ENCODE measurements at places on chromosomes 7 and 10.

GRCh38 chr7:24035366-24036032 is 248.5 kb upstream of the NPY start:
- DNase-seq = no peak

GRCh38 chr10:47133871-47134570 is 166.0 kb upstream of the GDF10 start:
- no peak for DNase-seq

DNA sequence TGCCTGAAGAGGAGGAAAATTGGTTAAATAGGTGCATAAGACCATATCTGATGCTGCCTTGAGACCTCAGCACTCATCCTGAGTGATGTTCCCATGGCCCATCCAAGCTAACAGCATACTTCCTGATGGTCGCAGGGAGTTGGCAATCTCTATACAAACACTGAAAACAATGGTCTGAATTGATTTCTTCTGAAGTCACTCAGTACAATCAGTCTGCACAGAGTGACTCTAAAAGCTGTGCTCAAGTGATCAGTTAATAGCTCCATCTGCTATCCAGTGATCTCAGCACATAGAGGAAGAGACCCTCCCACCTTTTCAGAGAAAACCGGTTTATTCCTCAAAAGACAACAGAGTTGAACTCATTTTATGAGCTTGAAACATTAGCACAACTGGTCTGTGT is 3.9 kb downstream of the PPP1R17 start:
- no peak for DNase-seq

DNA sequence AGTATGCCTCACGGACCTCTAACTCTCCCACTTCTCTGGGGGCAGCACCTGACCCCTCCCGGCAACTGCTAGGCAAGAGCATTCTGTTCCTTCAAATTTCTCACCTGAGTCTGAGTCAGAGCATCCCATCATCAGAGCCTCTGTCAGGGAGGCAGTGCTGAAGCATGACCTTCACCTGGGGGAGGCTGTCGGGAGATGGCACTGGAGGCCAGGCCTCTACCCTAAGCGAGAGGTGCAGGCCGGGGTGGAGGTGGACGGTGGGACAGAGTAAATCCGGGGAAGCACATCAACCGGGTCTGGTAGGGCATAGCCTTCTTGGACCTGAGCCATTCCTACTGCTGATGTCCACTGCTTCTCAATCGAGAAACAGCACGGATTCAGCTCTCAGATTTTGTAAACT is 90.4 kb downstream of the SPAG6 start:
- DNase-seq = no peak

GRCh38 chr10:77667426-77668324 is 30.1 kb upstream of the KCNMA1 start:
- DNase-seq = no peak

DNA sequence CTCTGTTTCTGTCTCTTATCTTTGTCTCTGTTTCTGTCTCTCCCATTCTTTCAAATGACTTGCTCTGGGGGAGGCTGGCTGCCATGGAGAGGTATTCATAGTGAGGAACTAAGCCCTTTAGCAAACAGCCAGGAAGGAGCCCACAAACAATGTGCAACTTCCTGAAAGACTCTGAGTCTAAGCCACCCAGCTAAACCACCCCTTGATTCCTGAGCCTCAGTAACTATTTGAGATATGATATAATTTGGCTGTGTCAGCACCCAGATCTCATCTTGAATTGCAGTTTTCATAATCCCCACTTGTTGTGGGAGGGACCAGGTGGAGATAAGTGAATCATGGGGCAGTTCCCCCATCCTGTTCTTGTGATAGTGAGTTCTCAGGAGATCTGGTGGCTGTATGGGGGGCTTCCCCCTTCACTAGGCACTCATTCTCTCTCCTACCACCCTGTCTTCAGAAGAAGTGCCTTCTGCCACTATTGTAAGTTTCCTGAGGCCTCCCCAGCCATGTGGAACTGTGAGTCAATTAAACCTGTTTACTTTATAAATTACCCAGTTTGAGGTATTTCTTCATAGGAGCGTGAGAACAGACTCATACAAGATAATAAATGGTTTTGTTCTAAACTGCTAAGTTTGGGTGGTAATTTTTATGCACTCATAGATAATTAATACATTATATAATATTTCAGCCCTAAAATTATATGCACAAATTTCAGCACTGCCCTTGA is 121.2 kb upstream of the FOXP2 start:
- DNase-seq = no peak

GRCh38 chr7:131762753-131763152 is 206.3 kb upstream of the PODXL start:
- no peak for DNase-seq

GRCh38 chr10:129765664-129766550 is 198.2 kb downstream of the EBF3 start:
- DNase-seq = peak; percentile 37

GRCh38 chr7:68535266-68535665 is 1063.0 kb upstream of the AUTS2 start:
- no peak for DNase-seq

- DNase-seq = no peak
These were observed 379.1 kb upstream of the GALNT17 start for GRCh38 chr7:70752794-70753241.

DNA sequence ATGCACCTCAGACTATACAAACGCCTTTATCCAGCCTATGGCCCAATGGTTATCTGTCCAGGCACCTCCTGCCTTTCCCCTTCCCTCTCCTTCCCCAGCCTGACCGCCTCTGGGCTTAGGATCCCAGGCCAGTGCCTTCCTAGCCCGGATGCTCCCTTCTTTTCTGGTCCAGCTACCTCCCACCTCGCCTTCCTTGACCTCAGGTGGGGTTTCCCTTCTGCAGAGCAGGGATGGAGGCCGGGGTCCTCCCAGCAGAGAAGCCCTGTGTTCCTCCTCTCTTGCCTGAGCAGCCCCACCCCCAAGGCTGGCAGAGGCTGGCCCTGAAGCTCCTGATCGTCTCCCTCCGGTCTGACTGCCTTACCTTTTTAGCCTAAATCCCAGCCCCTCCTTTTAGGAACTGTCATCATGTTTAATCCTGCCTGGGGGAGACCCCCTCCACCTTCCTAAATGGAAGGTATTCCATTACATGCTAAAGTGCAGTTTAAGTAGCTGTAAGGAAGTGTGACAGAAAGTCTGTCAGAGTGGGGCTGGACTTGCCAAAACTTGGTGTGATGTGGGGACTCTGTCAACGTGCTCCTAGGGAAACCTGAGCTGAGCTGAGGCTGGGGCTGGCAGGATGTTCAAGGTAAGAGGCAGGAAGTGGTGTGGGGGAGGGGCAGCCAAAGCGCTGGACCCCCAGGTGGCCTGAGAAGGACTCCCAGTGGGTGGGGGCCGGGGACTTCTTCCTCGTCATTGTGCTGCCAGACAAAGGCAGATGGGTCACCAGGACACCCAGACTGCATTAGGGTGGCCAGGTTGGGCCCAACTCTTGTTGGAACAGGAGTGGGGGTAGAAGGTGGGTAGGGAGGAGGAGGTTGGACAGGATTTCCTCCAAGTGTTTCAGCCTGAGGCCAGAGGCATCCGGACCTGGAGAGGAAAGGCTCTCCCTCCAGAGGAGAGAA is 39.5 kb downstream of the LBX1 start:
- no peak for DNase-seq

DNA sequence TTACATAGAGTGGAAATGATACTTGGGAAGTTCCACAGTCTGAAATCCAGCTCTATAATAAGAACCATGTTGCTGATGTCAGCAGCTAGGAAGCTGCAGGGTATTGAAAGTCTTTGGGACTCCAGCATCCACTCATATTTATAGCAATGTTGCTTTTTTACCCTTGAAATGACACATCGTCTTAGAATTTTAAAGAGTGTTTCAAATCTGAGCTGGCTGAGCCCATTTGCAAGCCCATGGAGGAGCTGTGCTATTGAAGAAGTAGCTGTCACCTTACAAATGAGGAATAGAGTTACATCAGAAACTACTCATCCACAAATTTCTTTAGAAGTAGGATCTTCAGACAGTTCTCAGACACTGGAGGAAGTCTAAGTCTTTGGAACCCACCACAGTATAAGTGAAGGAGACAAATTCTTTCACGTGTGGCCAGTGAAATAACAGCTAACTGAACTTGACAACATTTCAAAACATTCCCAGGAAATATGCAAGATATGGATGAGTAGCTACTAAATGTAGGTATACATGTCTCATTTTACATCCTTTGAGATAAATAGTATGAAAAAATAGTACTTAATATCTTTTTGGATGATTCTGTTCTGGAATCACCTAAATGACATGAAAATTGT is 203.6 kb downstream of the ZNF365 start:
- DNase-seq = no peak

DNA sequence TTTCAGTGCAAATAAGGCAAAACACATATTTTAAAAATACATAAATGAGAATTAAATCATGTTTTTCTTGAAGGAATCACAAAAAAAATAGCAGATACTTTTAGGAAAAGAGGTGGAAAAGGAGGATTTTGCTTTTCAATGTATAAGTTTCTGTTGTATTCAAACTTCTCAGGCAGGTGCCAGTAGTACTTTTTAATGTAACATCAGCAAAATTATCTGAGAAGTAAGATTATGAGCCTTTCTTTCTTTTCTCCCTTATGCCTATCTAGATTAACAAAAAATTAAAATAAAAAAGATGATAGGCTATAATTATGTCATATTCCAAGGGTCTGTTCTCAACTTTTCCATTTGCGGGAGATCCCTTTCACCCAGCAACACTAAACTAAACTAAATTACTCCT is 2.6 kb downstream of the DRGX start:
- DNase-seq = no peak

DNA sequence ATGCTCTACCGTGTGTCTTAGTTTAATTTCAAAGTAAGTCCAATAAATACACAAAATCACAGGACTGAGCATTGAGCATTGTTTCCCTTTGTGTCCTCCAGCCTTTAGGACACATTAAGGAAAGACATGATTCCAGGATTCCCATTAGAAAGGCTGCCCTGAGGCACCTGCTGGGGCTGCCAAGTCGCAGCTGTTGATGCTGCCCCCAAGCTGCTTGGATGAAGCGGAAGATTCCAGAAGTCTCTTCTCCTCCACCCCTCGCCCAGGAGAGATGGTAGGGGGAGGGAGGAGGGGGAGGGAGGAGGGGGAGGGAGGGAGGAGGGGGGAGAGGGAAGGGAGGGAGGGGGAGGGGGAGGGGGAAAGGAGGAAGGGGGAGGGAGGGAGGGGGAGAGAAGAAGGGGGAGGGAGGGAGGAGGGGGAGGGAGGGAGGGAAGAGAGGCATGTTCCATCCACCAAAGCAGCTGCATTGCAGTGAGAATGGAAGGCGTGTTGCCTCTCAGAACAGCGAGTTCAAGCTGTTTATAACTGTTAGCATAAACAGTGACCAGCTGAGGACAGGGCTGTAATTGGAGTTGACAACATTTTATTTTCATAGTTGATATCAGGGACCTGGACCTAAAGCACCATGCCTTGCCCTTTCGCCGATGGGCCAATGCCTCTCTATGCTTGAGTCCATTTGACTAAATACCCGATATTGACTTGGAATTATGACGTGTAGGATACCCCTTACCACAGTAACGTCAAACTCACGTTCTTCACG is 67.3 kb downstream of the DIP2C start:
- DNase-seq = no peak

DNA sequence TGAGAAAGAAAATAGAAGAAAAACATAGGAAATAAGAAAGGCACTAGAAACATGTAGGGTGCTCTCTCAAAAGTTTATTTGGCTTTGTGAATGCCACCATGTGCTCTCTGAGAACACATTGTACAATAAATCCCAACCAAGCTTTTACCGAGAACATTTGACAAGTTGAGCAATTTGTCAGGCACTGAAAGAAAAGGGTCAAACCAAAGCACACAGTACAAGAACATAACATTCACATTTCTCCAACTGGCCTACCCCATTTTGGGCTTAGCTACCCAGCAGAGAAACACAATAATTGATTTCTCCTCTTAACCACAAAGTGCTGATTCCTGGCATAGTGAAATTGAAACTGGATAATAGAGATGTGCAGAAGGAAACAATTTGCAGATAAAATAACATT is 69.2 kb upstream of the SLC39A12 start:
- no peak for DNase-seq

GRCh38 chr7:124723012-124723411 is 42.6 kb downstream of the GPR37 start:
- DNase-seq = no peak

- DNase-seq = no peak
These were observed 145.7 kb downstream of the RNLS start for GRCh38 chr10:88437411-88437810.

GRCh38 chr7:85471307-85471706 is 284.5 kb upstream of the SEMA3D start:
- DNase-seq = no peak

- DNase-seq = no peak
These were observed 122.7 kb downstream of the AOAH start for GRCh38 chr7:36601601-36602000.

- no peak for DNase-seq
These were observed 10.0 kb downstream of the FRG2B start for GRCh38 chr10:133616371-133617130.

- DNase-seq = no peak
These were observed 48.8 kb downstream of the RELN start for GRCh38 chr7:103940382-103941268.

- DNase-seq = no peak
These were observed at the start of gene CCDC3 for GRCh38 chr10:13001041-13001886. CCDC3 (minus strand) TSS chr10:13001713; CDS start chr10:13001570, 143 bp downstream.

DNA sequence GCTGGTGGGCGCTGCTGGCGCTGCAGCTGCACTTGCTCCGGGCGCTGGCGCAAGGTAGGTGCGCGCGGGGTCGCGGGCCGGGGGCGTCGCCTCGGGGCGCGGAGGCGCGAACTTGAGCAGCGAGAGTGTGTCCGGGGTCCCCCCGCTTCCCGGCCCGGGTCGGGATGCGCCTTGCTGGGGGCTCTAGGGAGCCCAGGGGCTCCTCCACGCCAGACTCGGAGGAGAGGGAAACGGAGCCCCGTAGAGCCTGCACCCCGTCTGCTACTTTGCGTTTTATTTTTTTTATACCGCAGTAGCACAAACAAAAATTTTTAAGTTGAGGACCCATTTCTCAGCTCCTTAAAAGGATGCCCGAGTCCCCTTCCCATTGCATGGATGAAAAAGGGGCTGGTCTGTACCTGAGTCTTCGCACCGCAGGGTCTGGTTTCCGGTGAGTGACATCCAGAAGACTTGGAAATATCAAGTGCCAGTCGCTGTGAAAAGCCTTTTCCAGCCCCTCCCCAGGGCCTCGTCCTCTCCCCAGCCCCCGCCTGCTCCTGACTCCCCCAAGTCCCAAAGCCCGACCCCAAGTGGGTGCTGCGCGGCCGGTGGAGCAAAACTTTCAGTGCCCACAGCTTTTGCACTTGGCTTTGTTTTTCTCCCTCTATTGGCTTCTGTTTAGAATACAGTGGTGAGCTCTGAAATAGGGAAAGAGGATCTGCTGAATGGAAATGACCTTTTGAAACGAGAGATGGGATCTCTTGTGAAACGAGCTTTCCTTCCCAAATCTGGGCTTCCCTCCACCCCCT is 973 bp downstream of the SDK1 start:
- no peak for DNase-seq

Measured in left lobe of liver (tissue), 2 donors.